Cardiac muscle cell (in vitro differentiated cells and primary cell): ENCODE measurements at places on chromosomes 7 and 10. TPM values are rescaled to one million over a fixed set of nuclear protein-coding genes. Genes with fewer than 3 reads are reported as not detected.
A peak's percentile ranks its signal among the peaks of the same experiment; 100 is the strongest.

Gene SRRT
- 78.6 and 83.1 TPM in 2 replicates for total RNA-seq

GRCh38 chr7:84238596-84238995, 44.0 kb upstream of the SEMA3A start:
- no peaks in the 10 kb centered on the region for H3K27me3 ChIP-seq
- no peaks in the 10 kb centered on the region for H3K36me3 ChIP-seq
- H3K27ac ChIP-seq, result no peak overlapping the region
- H3K4me3 ChIP-seq, result no peak overlapping the region
- H3K4me1 ChIP-seq, result no peaks in the 10 kb centered on the region

Gene BHLHA15
- 2.2 TPM in 1 of 2 replicates, not detected in the other for total RNA-seq

Gene AGR2
- not detected in 2 replicates for total RNA-seq

- no peak overlapping the region for H3K27ac ChIP-seq
- DNase-seq, result no peak
- no peaks in the 10 kb centered on the region for H3K27me3 ChIP-seq
- H3K4me3 ChIP-seq, result no peak overlapping the region
Measured at GRCh38 chr7:22610263-22610662, 110.3 kb upstream of the STEAP1B start.

- no peak overlapping the region for H3K27ac ChIP-seq
- no peak for DNase-seq
- no peaks in the 10 kb centered on the region for H3K36me3 ChIP-seq
- H3K27me3 ChIP-seq, result no peaks in the 10 kb centered on the region
- H3K4me1 ChIP-seq, result no peaks in the 10 kb centered on the region
- no peak overlapping the region for H3K4me3 ChIP-seq
Measured at GRCh38 chr10:126609566-126609965, 60.9 kb downstream of the C10orf90 start.

DNA sequence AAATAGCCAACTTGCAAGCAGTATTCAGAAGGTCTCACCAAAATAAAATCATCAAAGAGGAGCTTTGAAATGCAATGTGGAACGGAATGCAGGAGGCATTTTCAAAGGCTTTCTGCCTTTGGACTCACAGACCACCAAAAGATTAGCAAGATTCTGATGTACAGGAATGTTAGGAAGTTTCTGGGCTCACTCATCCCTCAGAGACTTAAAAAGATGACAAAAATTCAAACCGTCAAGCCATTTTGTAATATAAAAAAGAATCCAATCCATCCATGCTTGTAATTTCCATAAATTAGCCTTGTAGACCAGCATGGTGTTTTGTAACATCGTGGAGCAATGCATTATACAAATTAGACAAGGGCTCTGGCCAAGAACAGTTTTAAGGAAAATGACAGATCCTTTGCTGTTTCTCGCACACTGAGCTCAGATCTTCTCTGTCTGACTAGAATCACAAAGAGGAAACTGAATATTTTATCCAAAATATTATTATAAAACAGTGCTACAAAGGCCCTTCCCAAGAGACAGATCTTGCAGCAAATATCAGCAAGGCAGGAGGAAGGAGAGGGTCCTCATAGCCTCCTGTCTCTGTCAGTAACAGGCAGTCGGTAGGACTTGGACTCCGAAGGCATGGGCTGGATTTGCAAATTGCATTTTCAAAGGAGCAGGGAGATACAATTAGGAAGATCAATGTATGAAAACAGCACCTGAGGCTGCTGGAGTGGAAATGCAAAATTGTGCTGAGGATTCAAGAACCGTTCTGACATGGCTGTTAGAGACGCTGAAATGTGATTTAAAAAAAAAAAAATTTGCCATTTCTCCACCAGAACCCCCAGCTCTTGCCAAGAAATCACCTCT, 57.4 kb upstream of the NRP1 start:
- DNase-seq, result no peak
- H3K4me3 ChIP-seq, result no peak overlapping the region
- no peaks in the 10 kb centered on the region for H3K4me1 ChIP-seq
- no peaks in the 10 kb centered on the region for H3K36me3 ChIP-seq

Gene CTAGE8
- not detected in 2 replicates for total RNA-seq

DNA sequence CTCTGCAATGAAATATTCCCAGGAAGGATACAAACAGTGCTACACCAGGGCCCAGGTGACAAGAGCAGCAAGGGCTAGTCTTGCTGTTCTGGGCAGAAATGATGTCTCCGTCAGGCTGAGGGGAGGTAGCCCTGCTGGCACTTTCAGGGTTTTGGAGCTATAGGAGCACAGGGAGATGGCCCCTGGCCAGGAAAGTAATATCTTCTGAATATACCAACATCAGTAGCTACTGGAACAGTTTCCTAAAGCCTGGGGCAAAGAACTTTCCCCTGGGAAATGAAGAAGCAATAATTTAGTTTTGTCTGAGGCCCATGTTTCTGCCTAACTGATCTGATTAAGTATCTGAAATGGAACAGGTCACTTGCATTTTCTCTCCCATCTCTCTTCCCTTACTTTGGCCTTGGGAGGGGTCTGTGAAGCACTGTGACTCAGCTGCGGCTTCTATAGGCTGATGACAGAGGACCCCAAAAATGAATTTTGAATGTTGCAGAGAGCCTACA, 489.1 kb upstream of the PODXL start:
- no peaks in the 10 kb centered on the region for H3K4me1 ChIP-seq
- no peak overlapping the region for H3K27ac ChIP-seq
- H3K27me3 ChIP-seq, result no peaks in the 10 kb centered on the region
- no peak for DNase-seq
- no peaks in the 10 kb centered on the region for H3K36me3 ChIP-seq

Gene EIF5AL1
- 0.27 and 0.46 TPM in 2 replicates for total RNA-seq

DNA sequence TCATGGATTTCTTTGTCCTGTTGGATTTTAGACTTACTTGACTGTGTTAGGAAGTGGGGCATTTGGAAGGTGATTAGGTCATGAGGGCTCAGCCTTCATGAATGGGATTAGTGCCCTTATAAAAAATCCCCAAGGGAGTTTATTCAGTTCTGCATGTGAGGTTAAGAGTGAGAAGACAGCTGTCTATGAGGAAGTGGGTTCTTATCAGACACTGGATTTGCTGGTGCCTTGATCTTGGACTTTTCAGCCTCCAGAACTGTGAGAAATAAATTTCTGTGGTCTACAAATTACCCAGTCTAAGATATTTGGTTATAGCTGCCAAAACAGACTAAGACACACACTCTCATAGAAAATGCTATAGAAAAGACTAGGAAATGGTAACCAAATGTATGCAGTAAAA, 724.7 kb upstream of the FZD8 start:
- no peaks in the 10 kb centered on the region for H3K36me3 ChIP-seq
- H3K4me3 ChIP-seq, result no peak overlapping the region
- no peaks in the 10 kb centered on the region for H3K4me1 ChIP-seq
- no peak overlapping the region for H3K27ac ChIP-seq
- DNase-seq, result no peak
- no peaks in the 10 kb centered on the region for H3K27me3 ChIP-seq

GRCh38 chr7:42479816-42480633, 243.0 kb upstream of the GLI3 start:
- H3K4me3 ChIP-seq, result no peak overlapping the region
- no peaks in the 10 kb centered on the region for H3K36me3 ChIP-seq
- no peak overlapping the region for H3K27ac ChIP-seq
- DNase-seq, result no peak

Gene GPRIN2
- 2.3 and 9.1 TPM in 2 replicates for total RNA-seq

Gene MYH16
- total RNA-seq, result not detected in 2 replicates

GRCh38 chr10:74021248-74022055, 23.5 kb downstream of the VCL start:
- H3K4me1 ChIP-seq, result peaks cover 19% of the 10 kb centered on the region
- no peaks in the 10 kb centered on the region for H3K27me3 ChIP-seq
- H3K4me3 ChIP-seq, result no peak overlapping the region
- no peaks in the 10 kb centered on the region for H3K36me3 ChIP-seq
- DNase-seq, result peak; percentile 77

Gene PRKG1
- total RNA-seq, result 4.5 and 13.3 TPM in 2 replicates

DNA sequence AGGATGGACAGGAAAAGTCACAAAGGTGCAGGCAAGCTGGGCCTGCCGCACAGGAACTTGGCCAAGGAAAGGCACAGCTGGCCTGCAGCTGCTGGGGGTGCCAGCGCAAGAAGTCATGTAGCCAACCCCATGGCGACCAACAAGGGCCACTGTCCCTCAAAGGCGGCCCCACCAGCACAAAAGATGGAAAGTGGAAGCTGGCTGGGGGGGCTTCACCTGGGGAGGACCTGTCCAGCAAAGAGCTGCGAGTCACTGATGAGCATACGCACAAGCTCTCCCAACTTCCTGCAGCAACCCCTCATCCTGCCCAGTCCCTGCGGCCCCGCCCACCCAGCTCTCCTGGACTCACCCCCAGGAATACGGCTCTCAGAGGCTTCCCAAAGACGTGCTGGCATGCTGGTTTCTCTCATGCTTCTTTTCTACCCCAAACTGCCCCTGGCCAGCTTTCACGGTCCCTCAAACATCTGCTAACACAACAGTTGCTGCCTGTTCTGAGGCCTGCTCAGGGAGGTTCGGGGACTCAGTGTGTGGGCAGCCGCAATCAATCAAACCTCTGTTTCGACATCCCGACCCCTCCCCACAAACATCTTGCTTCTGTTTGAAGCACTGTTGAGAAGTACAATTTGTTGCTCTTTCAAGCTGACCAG, 67.6 kb downstream of the FAM53B start:
- no peaks in the 10 kb centered on the region for H3K27me3 ChIP-seq
- no peak for DNase-seq
- H3K4me1 ChIP-seq, result peaks cover 37% of the 10 kb centered on the region
- no peak overlapping the region for H3K4me3 ChIP-seq
- H3K36me3 ChIP-seq, result peaks cover 8% of the 10 kb centered on the region

- peak; percentile 97 for DNase-seq
- H3K4me3 ChIP-seq, result peak within 1 kb of the TSS; percentile 60
- H3K36me3 ChIP-seq, result no peaks in the 10 kb centered on the region
- H3K4me1 ChIP-seq, result peaks cover 15% of the 10 kb centered on the region
Measured at GRCh38 chr10:51699475-51700227, at the start of gene CSTF2T. CSTF2T (minus strand) TSS chr10:51699595; CDS start chr10:51699549, 46 bp downstream.

Gene FFAR4
- total RNA-seq, result not detected in 2 replicates

- H3K36me3 ChIP-seq, result no peaks in the 10 kb centered on the region
- no peaks in the 10 kb centered on the region for H3K27me3 ChIP-seq
- H3K4me3 ChIP-seq, result no peak overlapping the region
- H3K27ac ChIP-seq, result no peak overlapping the region
Measured at GRCh38 chr10:293636-294035, 158.4 kb downstream of the ZMYND11 start.

- H3K27ac ChIP-seq, result no peak overlapping the region
- no peaks in the 10 kb centered on the region for H3K4me1 ChIP-seq
- no peaks in the 10 kb centered on the region for H3K36me3 ChIP-seq
- H3K4me3 ChIP-seq, result no peak overlapping the region
Measured at GRCh38 chr7:116041615-116042014, 11.1 kb upstream of the TFEC start.

Gene SLC29A4
- total RNA-seq, result 19.5 and 28.3 TPM in 2 replicates

- no peak overlapping the region for H3K4me3 ChIP-seq
- peaks cover 42% of the 10 kb centered on the region for H3K4me1 ChIP-seq
- H3K27me3 ChIP-seq, result no peaks in the 10 kb centered on the region
- DNase-seq, result no peak
- no peaks in the 10 kb centered on the region for H3K36me3 ChIP-seq
Measured at GRCh38 chr7:129388333-129389098, 45.7 kb upstream of the STRIP2 start.

GRCh38 chr10:128050121-128050516, 76.1 kb downstream of the MKI67 start:
- DNase-seq, result no peak
- H3K27me3 ChIP-seq, result no peaks in the 10 kb centered on the region
- H3K36me3 ChIP-seq, result no peaks in the 10 kb centered on the region
- no peak overlapping the region for H3K4me3 ChIP-seq
- peaks cover 37% of the 10 kb centered on the region for H3K4me1 ChIP-seq

- no peaks in the 10 kb centered on the region for H3K27me3 ChIP-seq
- H3K4me3 ChIP-seq, result no peak overlapping the region
- DNase-seq, result no peak
- peaks cover 41% of the 10 kb centered on the region for H3K4me1 ChIP-seq
Measured at GRCh38 chr7:117011419-117012260, 58.3 kb downstream of the ST7 start.

- no peaks in the 10 kb centered on the region for H3K4me1 ChIP-seq
- H3K27me3 ChIP-seq, result no peaks in the 10 kb centered on the region
- H3K27ac ChIP-seq, result no peak overlapping the region
- H3K36me3 ChIP-seq, result no peaks in the 10 kb centered on the region
Measured at GRCh38 chr10:1369197-1369596, 313.0 kb downstream of the WDR37 start.

Gene ANXA8L1
- total RNA-seq, result 0.63 TPM in 1 of 2 replicates, not detected in the other

- H3K27ac ChIP-seq, result no peak overlapping the region
Measured at GRCh38 chr10:4443419-4443818, 382.6 kb upstream of the AKR1E2 start.

Gene PAX2
- total RNA-seq, result not detected in 2 replicates

Gene HBP1
- total RNA-seq, result 55.1 and 56.0 TPM in 2 replicates

GRCh38 chr10:62000726-62001125, 99.2 kb downstream of the ARID5B start:
- H3K4me3 ChIP-seq, result no peak overlapping the region
- no peak for DNase-seq
- no peaks in the 10 kb centered on the region for H3K27me3 ChIP-seq
- H3K36me3 ChIP-seq, result no peaks in the 10 kb centered on the region
- H3K27ac ChIP-seq, result no peak overlapping the region

GRCh38 chr7:30254717-30255063, 29.7 kb upstream of the ZNRF2 start:
- H3K27me3 ChIP-seq, result no peaks in the 10 kb centered on the region
- no peak for DNase-seq
- no peaks in the 10 kb centered on the region for H3K36me3 ChIP-seq
- no peak overlapping the region for H3K27ac ChIP-seq
- H3K4me3 ChIP-seq, result no peak overlapping the region

Gene ESYT2
- total RNA-seq, result 40.3 and 42.0 TPM in 2 replicates

- no peak overlapping the region for H3K4me3 ChIP-seq
- no peak for DNase-seq
- H3K36me3 ChIP-seq, result peaks cover 26% of the 10 kb centered on the region
- no peaks in the 10 kb centered on the region for H3K27me3 ChIP-seq
- peak overlapping the region; percentile 79 for H3K27ac ChIP-seq
Measured at GRCh38 chr10:79203833-79204232, 135.1 kb downstream of the ZMIZ1 start.

DNA sequence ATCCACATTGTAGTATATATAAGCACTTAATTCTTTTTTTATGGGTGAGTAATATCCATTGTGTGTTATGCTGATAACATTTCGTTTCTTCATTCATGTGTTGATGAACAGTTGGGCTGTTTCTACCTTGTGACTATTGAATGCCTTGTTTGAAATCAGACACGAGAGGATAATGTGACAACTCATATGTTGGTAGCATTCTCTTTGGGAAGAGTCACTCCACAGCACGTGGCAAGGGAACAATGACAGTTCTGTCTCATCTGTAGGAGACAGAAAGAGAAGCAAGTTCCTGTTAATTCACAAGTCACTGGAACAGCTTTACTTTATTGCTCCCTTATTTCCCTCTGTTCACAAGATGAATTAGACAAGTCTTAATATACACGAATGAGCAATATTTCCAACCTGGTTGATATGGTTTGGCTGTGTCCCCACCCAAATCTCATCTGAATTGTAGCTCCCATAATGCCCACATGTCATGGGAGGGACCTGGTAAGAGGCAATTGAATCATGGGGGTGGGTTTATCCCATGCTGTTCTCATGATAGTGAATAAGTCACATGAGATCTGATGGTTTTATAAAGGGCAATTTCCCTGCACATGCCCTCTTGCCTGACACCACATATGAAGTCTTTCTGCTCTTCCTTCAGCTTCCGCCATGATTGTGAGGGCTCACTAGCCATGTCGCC, 125.3 kb downstream of the SEC23IP start:
- H3K4me3 ChIP-seq, result no peak overlapping the region
- no peaks in the 10 kb centered on the region for H3K27me3 ChIP-seq
- H3K27ac ChIP-seq, result no peak overlapping the region
- DNase-seq, result no peak
- no peaks in the 10 kb centered on the region for H3K4me1 ChIP-seq

- DNase-seq, result no peak
- H3K4me1 ChIP-seq, result peaks cover 3% of the 10 kb centered on the region
- no peaks in the 10 kb centered on the region for H3K36me3 ChIP-seq
- H3K27me3 ChIP-seq, result no peaks in the 10 kb centered on the region
- no peak overlapping the region for H3K27ac ChIP-seq
Measured at GRCh38 chr7:131826960-131827359, 270.5 kb upstream of the PODXL start.
